B cell (primary cell): ENCODE measurements at places on chromosomes 13 and 19.

GRCh38 chr13:23963947-23964346 lies 66.6 kb upstream of the C1QTNF9B start:
- DNase-seq = no peak

DNA sequence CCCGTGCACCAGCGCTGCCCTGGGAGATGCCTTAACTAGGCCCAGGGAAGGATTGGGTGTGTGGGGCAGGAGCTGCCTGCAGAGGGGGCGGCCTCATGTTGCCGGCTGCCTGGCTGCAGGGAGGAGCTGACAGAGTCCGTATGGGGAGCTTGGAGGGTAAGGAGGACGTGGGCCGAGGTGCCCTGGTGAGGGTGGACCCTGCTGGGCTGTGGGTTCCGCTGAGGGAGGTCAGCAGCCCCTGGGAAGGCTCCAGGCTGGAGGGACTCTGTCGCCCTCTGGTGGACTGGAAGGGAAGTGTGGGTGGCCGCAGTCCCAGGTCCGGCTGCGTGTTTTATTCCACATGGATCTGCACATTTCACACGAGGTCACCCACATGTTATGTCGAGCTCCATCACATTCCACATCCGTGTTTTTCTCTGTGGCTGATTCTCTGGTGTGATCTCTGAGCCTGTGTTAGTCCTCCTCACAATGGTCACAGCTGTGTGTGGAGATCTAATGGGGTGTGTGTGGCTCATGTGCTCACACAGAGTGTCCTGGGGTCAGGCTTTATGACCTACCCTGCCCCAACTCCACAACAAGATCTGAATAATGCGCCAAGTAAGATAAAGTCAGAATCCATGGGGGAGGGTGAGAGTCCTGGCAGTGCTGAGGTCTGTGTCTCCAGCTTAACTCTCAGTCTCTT lies 1.8 kb upstream of the CEACAM8 start:
- peak; percentile 69 for DNase-seq

- DNase-seq = no peak
These were observed 319.7 kb downstream of the KCNRG start for GRCh38 chr13:50334944-50335343.

- DNase-seq = no peak
These were observed 118.2 kb downstream of the SIPA1L3 start for GRCh38 chr19:38024992-38025908.

- no peak for DNase-seq
These were observed 12.3 kb upstream of the ZNF283 start for GRCh38 chr19:43814663-43815352.

DNA sequence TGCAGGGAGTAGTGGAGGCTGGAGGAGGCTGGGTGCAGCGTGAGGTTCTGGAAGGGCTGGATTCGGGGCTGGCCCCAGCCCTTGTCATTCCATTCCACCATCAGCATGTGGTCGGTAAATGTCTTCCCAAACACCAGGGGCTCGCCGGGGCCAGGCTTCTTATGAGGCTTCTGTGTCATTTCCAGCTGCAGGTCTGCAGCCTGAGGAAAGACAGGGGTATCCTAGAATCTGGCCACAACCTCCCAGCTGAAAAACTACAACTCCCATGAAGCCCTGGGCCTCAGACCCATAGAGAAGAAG lies 4.4 kb downstream of the BCAT2 start:
- DNase-seq = peak; percentile 66

GRCh38 chr19:29499261-29499920 lies 26.4 kb upstream of the VSTM2B start:
- no peak for DNase-seq

GRCh38 chr19:38032951-38033350 lies 125.9 kb downstream of the SIPA1L3 start:
- DNase-seq = peak; percentile 54

GRCh38 chr13:31814536-31814935 lies 75.2 kb downstream of the RXFP2 start:
- DNase-seq = no peak

DNA sequence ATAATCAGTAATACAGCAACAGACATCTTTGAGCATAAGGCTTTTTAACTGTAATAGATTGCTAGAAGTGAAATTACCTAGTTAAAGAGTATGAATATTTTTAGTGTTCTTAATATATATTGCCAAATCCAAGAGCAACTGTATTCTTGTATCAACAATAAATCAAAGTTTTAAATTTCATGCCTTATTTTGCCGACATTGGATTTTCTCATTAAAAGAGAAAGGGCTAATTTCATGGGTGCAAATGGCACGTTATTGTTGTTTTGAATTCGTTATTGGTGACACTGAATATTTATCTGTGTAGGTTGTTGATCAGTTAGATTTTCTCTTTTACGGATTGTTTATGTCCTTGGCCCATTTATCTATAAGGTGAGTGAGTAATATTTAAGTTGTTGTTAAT lies 97.1 kb downstream of the C1QTNF9 start:
- no peak for DNase-seq

GRCh38 chr13:73325723-73326558 lies 267.1 kb downstream of the KLF5 start:
- DNase-seq = no peak

DNA sequence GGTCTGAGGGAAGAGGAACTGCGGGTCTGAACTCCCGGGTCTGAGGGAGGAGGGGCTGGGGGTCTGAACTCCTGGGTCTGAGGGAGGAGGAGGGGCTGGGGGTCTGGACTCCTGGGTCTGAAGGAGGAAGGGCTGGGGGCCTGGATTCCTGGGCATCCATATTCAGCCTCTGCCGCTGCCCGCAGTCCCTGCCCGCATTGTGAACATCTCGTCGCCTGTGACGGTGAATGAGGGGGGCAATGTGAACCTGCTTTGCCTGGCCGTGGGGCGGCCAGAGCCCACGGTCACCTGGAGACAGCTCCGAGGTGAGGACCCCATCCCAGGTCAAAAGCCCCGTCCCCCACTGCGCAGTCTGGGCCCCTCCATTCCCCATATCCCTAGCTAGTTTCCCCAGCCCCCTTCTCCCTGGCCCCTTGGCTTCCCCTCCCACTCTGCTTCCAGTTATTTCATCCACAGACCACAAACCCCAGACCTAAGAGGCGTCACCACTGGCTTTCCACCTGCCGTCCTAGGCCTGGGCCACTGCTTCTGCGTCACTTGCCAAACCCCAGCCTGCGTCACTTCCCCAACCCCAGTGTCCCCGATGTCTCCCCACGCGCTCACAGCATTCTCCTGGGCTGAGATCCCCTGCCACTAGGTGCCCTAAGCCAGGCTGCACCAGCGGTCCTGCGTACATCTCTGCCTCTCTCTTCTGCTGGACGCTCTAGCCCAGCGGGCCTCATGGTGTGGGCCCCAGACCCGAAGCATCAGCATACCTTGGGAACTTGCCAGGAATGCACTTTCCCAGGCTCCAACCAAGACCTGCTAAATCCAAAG lies 13.9 kb downstream of the IGLON5 start:
- DNase-seq = no peak

- no peak for DNase-seq
These were observed 294.6 kb downstream of the ITGBL1 start for GRCh38 chr13:101747039-101747438.

GRCh38 chr13:21534760-21535159 lies 69.2 kb downstream of the MICU2 start:
- no peak for DNase-seq

- no peak for DNase-seq
These were observed 79.0 kb upstream of the SLC7A1 start for GRCh38 chr13:29674532-29674931.

DNA sequence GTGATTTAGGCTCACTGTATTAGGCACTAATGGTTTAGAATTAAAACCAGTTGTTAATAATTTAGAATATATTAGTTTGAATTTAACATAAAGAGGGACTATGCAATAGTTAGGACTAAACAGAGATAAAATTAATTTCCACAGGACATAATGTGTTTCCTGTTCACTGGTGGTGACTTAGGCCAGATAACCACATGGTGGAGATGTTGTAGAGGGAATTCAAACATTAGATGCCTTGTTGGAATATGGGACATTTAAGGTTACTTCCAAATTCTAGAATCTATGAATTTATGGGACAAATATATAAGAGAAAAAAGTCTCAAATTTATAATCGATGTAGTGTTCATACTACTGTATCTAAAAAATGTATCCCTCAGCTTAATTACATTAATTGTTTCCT lies 615.5 kb upstream of the KLHL1 start:
- no peak for DNase-seq

DNA sequence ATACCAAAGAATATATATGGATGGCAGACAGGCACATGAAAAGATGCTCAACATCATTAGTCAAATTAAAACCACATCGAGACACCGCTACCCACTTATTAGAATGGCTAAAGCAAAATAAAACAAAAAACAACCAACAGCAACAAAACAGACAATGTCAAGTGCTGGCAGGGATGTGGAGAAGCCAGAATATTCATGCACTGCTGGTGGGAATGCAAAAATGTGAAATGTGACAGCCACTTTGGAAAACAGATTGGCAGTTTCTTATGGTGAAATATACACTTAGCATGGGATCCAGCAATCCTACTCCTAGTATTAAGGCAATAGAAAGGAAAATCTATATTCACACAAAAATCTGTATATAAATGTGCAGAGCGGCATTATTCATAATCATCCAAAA lies 8.6 kb downstream of the ELAVL1 start:
- DNase-seq = no peak

DNA sequence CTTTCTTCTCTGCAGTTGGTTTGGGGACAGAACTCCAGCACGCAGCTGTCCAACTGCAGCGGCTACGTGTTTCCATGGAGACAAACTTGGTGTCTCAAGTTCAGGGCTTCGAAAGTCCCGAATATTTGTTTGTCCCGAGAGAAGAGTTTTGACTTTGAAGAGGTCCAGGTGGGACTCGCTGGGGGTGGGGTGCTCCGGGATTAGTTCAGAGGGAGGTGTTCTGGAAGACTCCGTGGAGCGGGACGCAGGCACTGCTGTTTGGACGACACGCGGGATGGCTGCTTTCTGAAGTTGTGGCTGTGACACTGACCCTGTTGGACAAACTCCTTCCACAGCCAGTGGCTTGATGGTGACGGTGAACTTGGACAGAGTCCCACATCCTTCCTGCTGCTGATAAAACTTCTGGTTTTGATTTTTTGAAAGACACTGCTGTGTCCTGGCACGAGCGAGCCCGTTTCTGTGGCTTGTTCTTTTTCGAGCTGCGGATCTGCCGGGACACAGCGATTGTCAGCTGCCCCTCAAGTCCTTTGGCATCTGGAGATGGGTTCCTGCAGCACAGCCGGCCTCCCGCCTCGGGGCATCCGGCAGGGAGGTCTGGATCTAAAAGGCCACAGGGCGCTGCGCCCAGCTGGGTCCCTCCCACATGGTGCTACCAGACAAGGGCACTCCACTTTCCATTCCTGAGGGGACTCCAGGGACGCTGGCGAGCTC lies 15.9 kb upstream of the RANBP3 start:
- DNase-seq = no peak

DNA sequence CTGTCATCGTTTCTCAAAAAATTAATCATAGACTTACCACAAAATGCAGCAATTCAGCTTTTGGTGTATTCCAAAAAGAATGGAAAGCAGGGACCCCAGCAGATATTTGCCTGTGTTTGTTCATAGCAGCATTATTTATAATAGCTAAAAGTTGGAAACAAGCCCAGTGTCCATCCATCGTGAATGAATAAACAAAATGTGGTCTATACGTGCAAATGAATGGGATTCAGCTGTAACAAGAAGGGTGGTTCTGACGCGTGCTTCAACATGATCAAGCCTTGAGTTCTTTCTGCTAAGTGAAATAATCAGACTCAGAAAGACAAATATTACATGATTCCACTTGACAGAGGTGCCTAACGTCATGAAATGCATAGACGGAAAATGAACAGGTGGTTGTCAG lies 36.4 kb downstream of the PSG11 start:
- no peak for DNase-seq

DNA sequence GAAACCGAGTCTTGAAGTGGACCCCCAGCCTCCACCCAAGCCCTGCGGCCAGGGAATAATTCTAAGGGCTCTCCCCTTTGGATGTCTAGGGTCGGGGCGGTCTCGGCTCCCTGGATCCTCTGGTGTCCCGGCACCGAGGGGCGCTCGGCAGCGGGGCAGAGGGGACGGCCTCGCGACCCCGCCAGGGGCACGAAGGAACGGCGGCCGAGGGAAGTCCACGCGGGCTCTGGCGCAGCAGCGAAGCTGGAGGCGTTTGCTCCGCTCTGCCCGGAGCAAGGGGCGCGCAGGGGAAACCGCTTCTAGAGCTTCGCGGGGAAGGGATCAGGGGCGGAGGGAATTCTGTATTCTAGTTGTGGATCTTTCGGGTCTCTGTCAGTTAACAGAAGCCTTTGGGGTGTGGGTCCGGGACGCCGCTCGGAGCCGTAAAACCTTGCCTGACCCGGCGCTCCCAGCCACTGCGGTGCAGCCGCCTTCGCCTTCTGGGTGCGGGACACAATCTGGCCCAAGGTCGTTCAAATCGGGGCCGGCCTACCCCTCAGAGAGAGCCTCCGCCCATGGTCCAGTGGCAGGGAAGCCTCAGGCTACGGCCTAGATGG lies 118.2 kb downstream of the KCNRG start:
- DNase-seq = no peak

DNA sequence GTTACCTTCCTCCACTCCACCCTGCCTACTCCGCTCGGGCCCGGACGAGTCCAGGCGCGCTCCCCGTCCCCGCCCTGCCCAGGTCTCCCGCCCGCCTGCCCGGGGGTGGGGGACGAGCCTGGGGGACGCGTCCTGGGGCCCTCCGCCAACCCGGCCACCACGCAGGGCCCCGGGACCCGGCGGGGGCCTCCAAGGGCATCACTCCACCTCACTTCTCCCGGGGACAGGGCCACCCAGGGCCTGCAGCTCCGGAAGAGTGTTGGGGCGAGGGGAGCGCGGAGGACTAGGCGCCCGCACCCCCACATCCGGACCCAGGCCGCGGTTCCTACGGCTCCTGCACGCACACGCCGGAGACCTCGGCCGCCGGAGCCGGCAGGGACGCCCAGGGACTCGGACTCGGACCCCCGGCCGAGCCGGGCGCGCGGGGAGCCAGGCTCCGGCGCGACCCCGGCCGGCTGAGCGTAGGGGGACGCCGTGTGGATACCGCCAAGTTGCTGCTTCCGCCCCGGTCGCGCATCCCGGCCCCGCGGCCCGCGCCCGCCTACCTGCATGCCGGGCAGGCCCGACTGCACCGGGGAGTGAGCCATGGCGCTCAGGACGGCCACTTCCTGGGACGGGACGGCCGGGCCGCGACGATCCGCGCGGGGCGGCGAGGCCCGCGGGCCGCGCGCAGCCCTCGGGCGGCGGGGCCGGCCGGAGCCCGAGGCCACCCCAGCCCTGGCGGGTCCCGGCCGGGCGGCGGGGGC lies 534 bp downstream of the STK24 start:
- peak; percentile 70 for DNase-seq
